ENCODE measurements at places on chromosomes 16 and 17.

GRCh38 chr16:89764711-89765201, 43.4 kb downstream of the ZNF276 start:
- no peak for DNase-seq

- no peak for DNase-seq
These were observed 86.7 kb downstream of the MYH11 start for GRCh38 chr16:15770107-15770506.

DNA sequence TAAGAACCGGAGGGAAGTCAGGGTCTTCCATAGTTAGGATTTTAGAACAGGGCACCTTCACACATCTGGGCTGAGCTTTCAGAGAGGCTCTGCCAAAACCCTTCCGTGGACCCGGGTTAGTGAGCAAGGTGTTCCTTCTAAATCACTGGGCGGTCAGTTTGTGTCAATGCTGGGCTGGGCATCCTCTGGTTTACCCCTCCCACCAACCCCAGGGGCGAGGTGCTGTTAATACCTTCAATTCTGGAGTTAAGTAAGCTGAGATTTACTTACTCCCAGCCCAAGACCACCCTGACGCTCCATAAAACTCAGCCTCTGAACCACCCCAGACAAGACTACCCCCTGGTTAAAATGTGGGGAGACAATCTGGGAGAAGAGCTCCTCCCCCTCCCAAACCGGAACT, 1.0 kb downstream of the TMEM92 start:
- DNase-seq = no peak

GRCh38 chr17:17840751-17841591, 4.2 kb upstream of the SREBF1 start:
- peak; percentile 71 for DNase-seq

DNA sequence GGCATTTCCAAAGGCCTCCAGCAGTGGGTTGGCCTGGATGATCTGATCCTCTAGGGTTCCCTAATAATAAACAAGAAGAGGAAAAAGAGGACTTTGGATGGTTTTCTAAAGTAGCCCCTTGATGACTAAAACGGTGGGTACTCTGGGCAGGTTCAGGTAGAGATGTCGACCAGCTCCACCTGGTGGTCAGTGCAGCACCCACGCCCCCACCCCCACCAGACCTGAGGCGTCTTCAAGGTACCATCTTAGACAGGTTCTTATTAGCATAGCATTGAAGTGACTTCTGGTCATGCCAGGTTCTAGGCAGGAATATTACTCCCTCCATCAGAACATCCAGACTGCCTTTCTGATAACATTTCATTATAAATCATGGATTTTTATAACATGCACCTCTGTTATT, 15.0 kb downstream of the MYH13 start:
- DNase-seq = no peak

DNA sequence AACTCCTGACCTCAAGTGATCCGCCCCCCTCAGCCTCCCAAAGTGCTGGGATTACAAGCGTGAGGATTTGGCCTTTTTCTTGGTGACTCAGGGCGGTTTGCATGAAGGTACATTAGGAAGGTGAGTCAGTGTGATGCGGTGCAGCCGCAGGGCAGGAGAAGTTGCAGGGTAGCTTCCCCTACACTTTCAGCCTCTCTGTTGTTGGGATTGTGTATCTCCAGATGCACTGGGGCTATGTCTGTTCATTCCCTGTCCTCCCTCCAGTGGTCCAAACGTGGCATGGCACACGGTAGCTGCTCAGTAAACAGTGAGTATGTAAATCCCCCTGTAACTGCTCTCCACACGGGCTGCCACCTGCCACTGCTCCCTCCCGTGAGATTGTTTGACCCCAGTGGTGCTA, 109.1 kb upstream of the CDC42EP4 start:
- DNase-seq = peak; percentile 33

- no peak for DNase-seq
These were observed 53.2 kb upstream of the ZNF750 start for GRCh38 chr17:82892899-82893565.

- DNase-seq = no peak
These were observed 8.0 kb downstream of the SBK1 start for GRCh38 chr16:28300327-28300726.

GRCh38 chr17:78944956-78945355, 19.8 kb upstream of the TIMP2 start:
- DNase-seq = peak; percentile 53

DNA sequence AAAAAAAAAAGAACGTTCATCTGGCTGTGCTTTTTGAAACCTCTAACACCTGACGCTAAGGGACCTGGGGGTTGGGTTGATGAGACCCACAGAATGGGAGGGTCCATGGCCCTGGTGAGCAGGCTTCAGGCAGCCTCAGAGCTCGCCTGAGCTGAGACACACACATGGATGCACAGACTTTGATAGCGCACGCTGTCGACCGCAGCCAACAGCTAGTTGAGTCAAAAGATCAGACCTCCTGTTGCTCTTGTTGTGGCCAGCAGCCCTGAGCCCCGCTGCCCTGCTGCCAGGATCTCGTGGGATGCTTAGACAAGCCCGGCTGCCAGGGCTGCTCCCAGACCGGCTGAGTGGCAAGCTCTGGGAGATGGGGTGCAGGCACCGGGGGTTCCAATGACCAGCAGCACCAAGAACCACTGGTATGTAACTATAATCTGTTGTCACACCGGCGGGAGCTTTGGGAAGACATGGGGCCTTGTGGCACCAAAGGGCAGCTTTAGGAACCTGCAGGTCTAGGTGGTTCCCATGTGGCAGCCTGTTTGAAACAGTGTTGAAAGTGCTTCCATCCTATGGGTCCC, 20.0 kb upstream of the MEAK7 start:
- no peak for DNase-seq

- no peak for DNase-seq
These were observed 135.2 kb downstream of the SHISA9 start for GRCh38 chr16:13036600-13036999.

- DNase-seq = no peak
These were observed 2.7 kb downstream of the SOCS1 start for GRCh38 chr16:11253009-11253994.

- peak; percentile 97 for DNase-seq
These were observed 653 bp downstream of the SRRM2 start for GRCh38 chr16:2752850-2753732.

GRCh38 chr17:77028900-77029299, 111.9 kb upstream of the SEC14L1 start:
- no peak for DNase-seq

GRCh38 chr16:81795193-81795592, 16.1 kb downstream of the PLCG2 start:
- no peak for DNase-seq

DNA sequence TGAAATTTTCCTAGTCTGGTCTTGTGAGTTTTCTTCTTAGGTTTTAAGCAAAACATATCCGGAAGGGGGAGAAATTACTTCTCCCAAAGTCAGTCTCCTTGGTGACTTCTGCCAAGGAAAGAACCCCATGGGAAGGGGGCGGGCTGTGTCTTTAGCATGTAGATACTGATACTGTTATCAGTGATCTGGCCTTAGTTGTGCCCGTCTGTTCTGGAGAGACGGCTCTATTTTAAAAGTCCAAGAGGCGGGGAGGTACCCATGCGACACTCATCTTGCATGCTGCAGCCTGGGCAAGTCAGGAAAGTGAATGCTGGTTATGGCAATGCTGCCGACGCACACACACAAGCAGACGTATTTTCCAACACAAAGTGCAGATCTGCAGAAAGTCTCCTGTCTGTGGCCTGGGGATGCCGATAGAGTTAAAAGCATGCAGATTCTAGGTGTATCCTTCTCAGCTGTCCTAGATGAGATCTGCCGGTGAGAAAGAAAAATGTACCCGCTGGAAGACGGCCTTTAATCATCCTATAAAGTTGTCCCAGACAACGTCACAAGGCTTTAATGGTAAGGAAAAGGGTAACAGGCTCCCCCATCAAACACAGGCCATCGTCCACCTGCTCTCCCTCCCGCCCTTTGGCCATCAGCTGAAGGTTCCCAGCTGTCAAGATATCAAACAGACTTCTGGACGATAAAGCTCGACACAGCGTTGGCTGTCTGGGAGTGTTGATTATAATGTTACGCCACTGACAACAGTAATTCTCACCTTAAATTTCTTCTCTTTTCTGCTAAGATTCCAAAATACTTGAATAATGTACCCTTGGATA, 9.0 kb downstream of the RBFOX3 start:
- no peak for DNase-seq

- DNase-seq = no peak
These were observed 43.7 kb downstream of the CDC27 start for GRCh38 chr17:47145351-47145750.

GRCh38 chr16:84243732-84244131, 3.9 kb upstream of the KCNG4 start:
- no peak for DNase-seq

GRCh38 chr17:21239680-21240368, 13.4 kb downstream of the NATD1 start:
- peak; percentile 19 for DNase-seq

GRCh38 chr16:31327646-31328225, 27.2 kb upstream of the ITGAX start:
- no peak for DNase-seq

DNA sequence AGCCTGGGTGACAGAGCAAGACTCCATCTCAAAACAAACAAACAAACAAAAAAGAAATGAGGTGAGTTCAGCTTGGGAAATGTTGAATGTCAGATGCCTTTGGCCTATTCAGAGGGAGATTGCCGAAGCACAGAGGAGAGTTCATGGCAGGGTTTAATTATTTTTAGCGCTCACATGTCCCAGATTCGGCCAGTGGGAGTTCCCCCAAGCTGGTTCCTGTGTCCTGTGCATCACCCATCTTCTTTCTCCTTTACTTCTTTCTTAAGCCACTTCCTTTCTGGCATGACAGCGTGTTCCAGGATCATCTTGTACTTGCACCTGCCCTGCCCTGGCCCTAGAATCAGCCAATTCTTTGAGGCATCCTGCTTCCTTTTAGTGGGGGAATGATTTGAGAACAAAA, 9.2 kb downstream of the MPV17L start:
- DNase-seq = no peak

DNA sequence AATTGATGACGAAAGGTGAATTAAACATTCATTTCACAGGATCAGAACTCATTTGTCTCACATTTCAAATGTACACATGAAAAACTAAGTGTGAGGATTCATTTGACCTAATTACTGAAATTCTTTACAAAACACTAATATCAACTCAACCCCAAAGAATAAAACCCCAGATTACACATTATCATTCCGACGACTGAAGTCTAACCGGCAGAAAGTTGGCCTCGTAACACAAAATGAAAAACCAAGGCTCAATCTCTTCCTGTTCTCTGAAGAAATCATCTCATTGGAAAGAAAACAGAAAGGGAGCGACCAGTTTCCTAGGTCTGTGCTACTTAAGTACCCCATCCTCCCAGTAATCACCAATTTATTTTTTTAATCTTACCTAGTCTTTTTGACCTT, 1.8 kb downstream of the JPT1 start:
- peak; percentile 57 for DNase-seq

GRCh38 chr16:4566144-4566543, 10.0 kb downstream of the C16orf96 start:
- DNase-seq = no peak

DNA sequence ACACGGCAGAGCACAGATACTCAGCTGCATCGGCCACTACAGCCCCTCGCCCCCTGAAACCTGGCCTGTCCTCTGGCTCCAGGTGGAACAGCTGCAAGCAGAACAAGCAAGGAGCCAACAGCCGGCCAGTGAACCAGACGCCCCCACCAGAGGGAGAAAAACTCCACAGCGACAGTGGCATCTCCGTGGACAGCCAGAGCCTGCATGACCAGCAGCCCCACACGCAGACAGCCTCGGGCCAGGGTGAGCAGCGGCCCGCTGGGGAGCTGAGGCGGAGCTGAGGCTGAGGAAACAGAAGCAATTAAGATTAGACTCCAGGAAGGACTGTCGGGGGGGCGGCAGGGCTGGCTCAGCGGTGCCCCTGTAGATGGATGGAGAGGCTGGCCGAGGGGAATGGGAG, 16.7 kb downstream of the NGFR start:
- DNase-seq = no peak

- DNase-seq = no peak
These were observed 7.2 kb upstream of the SETD6 start for GRCh38 chr16:58507963-58508670.

GRCh38 chr17:41304091-41304490, 1.4 kb upstream of the KRTAP29-1 start:
- DNase-seq = no peak

DNA sequence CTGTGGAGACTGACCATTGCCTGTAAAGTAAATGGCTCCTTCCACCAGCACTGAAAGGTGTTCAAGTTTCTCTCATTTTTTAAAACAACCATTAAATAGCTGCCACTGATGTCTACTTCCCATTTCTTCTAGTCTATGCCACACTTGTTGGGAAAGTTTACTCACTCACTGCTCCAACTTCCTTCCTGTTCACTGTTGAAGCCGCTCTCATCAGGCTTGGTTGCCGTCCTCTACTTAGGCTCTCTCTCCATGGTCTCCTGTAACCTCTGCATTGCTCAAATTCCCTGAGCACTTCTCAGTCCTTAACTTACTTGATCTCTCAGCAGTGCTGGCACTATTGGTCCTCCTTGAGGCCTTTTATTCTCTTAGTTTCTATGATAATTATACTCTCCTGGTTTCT, 32.4 kb downstream of the SNX11 start:
- DNase-seq = no peak

- DNase-seq = peak; percentile 38
These were observed 8.2 kb downstream of the PLCD3 start for GRCh38 chr17:45123930-45124796.

GRCh38 chr17:75152922-75153779, 1.2 kb downstream of the JPT1 start:
- peak; percentile 82 for DNase-seq

GRCh38 chr17:74010903-74011302, 192.6 kb upstream of the RPL38 start:
- no peak for DNase-seq

- no peak for DNase-seq
These were observed 405.9 kb upstream of the RBFOX1 start for GRCh38 chr16:6926762-6927161.

GRCh38 chr17:78682363-78682762, 99.7 kb downstream of the CYTH1 start:
- no peak for DNase-seq

GRCh38 chr16:53043986-53044601, 8.6 kb downstream of the CHD9NB start:
- DNase-seq = peak; percentile 26

- no peak for DNase-seq
These were observed 4.7 kb downstream of the CDIPT start for GRCh38 chr16:29858149-29858849.

GRCh38 chr16:88455610-88456355, 2.7 kb downstream of the ZFPM1 start:
- DNase-seq = peak; percentile 70

GRCh38 chr17:60645918-60646523, 31.6 kb upstream of the BCAS3 start:
- DNase-seq = no peak
